ENCODE measurements at places on chromosomes 1 and 21.

DNA sequence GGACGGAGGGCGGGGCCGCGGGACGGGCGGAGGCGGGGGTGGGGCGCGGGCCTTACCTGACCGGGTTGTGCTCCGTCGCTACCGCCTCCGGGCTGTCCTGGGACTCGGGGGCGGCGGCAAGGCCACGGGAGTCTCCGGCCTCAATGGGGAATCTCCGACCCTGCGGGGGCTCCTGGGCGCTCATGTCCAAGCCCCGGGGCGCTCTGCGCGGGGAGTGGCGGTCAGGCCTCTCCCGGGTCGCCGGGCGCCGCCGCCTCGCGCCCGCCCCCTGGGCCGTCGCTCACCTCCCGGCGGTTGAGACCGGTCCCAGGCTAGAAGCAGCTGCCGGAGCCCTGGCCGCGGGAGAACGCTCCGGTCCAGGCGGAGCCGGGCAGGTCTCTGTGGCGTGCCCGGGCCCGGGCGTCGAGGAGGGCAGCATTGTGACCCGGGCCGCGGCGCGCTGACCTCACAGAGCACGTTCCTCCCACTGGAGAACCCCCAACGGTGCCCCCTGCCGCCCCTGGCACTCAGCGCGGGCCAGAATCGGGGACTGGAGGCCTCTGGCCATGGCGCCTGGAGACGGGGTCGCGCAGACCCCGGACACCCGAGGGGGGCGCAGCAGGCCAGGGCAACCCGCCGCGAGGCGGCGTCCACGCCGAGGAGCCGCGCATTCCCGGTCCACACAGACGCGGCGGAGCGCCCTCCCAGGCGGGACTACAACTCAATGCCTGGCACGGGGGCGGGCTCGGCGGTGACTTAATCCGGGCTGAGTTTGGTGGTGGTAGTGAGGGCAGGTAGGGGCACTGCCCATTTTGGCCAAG, 411 bp downstream of the FAM229A start:
- DNase-seq: peak; percentile 31

DNA sequence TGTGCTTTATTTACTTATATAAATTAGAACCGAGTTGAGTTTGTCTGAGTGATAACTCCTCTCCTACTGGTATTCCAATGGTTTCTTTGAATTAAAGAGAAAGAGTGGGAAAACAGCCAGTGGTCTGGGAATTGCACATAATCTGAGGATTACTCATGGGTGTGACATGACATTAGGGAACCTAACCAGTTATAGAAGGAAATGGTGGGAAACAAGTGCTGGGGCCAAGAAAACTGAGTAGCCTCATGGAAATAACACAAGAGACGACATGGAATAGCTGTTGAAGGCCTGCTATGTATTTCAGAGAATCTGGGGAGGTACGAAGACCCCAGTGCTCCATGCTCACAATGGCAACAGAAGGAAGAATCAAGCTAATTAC, 41.8 kb upstream of the LRRC52 start:
- no peak for DNase-seq

GRCh38 chr1:83734420-83734819, 264.5 kb downstream of the TTLL7 start:
- DNase-seq: no peak

DNA sequence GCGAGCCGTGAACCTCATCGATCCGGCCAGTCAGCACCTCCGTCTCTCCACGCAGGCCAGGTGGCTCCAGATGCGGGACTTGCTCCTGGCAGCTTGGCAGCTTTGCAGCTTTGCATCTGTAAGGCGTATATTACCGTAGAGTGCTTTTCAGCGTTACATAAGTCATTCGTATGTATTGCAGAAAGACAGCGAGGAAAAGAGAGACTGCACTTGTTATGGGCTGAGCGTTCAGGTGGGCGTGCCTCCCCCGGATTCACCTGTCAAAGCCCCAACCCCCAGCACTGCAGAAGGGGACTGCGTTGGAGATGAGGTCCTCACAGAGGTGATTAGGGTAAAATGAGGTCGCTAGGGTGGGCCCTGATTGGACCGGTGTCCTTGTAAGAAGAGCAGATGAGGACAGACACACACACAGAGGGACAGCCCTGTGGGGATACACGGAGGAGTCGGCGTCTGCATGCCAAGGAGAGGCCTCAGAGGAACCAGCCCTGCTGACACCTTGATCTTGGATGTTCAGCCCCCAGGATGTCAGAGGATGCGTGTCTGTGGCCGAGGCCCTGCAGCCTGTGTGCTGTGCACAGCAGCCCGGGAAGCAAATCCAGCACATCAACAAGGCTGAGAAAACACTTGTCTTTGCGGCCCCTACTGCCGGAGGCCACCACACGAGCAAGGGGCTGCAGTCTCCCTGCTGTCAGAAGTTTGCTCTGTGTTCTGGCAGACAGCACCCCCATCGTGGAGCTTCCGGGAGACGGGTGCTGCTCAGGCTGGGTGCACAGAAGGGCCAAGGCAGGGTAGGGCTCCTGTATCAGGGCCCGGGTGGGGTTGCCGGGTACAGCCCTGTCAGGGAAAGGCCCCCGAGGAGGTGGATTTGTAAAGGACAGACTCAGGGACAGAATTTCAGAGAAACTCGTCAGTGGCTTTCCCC, 10.9 kb upstream of the AGPAT3 start:
- no peak for DNase-seq

GRCh38 chr1:60636946-60637345, 445.4 kb upstream of the NFIA start:
- no peak for DNase-seq

GRCh38 chr1:56534130-56534651, 45.2 kb downstream of the PLPP3 start:
- DNase-seq: no peak

DNA sequence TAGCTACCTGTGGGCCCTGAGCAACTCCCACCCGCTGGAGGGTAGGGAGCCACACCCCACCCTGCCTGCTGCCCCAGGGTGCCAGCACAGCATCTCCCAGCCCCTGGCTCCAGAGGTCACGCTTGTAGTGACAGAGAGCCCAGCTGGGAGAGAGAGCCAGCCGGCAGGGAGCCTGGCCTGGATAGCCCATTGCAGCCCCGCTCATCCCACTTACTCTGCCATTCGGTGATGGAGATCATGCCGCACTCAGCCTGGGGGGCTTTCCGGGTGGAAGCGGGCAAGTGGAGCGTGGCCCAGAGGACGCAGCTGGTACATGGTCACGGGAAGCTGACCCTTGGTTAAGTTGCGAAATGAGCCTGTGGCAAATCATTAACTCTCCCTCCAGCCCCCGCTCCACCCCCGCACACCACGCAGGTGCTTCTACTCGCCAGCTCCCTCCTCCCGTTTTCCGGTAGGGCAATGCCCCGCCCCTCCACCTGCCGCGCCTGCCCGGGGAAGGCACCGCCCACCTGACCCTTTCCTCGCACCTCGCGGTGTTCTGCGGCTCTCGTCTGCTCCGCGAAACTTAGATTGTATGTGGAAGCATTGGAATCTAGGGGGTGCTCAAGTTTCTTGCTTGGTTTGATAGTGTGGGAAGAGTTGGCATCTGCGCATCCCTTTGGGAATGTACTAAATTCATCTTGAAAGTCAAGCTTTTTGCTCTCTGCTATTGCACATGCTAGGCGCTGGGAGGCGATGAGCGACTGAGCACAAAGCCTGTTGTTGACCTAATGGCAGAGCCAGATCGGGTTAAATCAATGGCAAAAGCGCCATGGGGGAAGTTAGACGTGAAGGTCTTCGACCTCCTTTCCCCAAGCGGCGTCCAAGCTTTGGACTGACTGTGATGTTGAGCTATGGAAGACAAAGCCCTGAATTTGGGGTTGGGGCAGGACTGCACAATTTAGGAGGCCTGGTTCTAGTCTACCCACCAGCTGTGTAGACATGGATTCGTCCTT, at the start of gene GOLT1A:
GOLT1A (minus strand) TSS at position 321 of the 995 bp plus-strand sequence; CDS start at position 239, 82 bp downstream.
- peak; percentile 42 for DNase-seq

GRCh38 chr1:207644166-207644851, 624 bp upstream of the CR1L start:
- DNase-seq: no peak

DNA sequence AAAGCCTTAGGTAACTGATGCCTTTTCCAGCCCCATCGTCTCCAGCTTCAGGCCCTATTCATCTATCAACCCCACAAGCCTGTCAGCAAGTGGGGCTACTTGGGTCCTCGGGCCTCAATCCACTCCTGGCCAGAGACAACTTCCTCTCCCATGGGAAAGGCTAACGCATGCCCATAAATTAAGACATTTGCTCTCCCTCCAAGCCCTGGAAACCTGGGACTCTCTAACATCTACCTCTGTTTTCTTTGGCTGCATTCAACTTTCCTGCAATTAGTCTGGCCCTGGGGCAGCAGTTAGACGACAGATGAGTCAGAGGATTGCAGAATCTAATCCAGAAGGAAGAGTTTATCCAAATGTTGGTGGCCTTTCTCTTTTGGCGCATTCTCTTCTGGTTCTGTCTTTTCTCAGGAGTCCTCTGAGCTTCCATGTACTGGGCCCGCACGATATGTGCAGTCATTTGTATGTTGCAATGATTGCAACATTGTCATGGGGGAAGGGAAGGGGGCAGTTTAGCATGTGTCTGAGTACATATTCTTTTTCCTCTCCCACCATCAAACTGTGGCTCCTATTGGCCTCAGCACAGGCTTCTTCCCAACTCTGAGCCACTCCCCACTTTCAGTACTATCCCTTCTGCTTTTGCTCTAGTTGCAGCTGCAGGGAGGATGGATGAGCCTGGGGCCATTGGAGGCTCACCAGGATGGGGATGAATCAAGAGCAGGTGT, 54.4 kb downstream of the NAV1 start:
- DNase-seq: no peak

DNA sequence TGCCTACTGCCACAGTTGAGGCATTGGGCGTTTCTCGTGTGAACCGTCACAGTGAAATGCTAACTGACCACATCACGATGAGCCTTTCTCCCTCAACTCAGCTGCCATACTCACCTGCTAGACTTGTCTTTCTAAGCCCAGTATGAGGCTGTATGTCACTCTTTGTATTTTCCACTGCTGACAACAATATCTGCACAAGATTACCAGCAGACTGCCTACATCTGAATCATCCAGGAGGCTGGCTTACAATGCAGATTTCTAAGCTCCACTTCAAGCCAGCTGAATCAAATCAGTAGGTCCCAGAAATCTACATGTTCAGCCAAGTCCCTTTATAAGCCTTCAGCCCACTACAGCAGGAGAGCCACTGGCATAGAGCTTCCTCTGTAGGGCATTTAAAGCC, 355.0 kb upstream of the DUSP10 start:
- no peak for DNase-seq

DNA sequence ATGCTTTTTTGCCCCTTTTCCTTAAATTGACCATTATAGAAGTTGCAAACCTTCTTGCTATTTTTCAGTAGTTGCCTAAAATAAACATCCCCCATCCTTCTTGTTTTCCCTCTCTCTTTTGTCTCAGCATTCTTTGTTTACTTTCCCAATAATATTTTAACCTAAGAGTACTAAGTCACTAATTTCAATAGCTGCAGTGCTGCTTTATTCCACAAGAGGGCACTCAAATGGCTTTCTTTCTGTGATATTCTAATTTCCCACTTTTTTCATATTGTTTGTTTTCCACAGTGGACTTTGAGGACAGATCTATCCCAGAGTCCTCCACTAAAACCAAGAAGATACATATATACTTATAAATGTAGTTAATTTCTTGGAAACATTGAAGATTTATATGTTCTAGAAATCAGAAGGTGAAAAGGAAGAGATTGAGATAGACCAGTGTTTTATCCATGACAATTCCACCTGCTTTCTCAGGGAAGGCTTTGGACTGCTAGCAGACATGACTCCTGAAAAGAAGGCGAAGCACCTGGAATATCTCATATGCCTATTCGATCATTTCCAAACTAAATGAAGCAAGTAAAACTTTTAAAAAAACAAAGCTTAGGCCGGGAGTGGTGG, 104.8 kb upstream of the GRIK1 start:
- no peak for DNase-seq

GRCh38 chr1:116769994-116770393, 15.8 kb downstream of the CD2 start:
- peak; percentile 42 for DNase-seq

DNA sequence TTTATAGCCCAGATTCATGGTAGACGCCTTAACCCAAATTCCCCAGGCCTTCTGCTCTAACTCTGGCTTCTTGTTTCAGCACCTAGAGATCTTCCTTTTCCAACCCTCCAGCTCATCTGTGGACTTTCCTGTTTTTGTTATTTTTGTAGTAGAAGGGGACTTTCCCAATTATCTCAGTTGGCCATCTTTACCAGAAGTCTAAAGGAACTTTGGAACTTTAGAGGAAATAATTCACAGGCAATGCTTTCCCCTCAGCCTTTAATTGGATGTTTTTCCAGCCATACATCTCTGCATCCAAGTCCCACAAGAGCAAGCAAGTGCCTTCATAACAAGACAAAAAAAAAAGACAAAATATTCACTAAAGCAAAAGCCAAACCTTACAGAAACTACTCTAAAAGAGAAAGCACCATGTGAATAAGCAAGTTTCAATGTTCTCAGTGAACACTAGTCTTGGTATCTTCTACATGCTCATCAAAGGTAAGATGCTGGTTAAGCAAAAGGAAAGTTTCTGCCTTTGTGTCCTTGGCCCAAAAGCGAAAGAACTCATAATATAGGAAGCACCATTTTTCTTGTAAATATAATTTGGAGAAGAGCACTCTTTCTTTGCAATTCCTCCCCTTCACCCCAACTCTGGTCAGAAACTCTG, 377.3 kb downstream of the SETD4 start:
- DNase-seq: no peak

GRCh38 chr1:193103759-193104501, 1.3 kb downstream of the GLRX2 start:
- no peak for DNase-seq

- no peak for DNase-seq
These were observed 455.6 kb upstream of the ZP4 start for GRCh38 chr1:238346340-238346739.

- DNase-seq: no peak
These were observed 4.1 kb upstream of the PEF1 start for GRCh38 chr1:31648641-31649357.

- no peak for DNase-seq
These were observed 1.7 kb downstream of the LIN28A start for GRCh38 chr1:26412180-26412840.

- DNase-seq: peak; percentile 33
These were observed 62.1 kb downstream of the FAAP20 start for GRCh38 chr1:2132222-2133038.

DNA sequence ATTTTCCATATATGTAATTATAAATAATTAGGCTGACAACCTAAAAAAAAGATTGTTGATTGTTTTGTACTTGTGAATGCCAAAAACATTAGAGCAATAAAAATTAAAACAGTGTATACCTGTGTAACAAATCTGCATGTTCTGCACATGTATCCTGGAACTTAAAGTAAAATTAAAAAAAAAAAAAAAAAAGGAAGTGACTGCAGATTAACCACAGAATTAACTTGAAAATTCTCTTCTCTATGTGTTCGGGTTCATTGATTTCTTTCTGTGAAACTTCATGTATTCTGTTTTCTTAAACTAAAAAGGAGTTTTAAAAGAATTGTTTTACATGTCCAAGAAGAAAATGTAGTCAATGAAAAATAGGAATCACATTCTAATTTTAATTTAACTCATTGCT, 95.7 kb downstream of the FASLG start:
- DNase-seq: no peak

Measured in activated CD4-positive, alpha-beta T cell treated with anti-CD3 and anti-CD28 coated beads, Interleukin-2, amount 50 U/mL, for 48 hours (primary cell).